ENCODE measurements at places on chromosomes 6 and 20.
A peak's percentile ranks its signal among the peaks of the same experiment; 100 is the strongest.

- DNase-seq: peak; percentile 49
Measured at GRCh38 chr20:13220194-13220903, 725 bp upstream of the ISM1 start.

GRCh38 chr6:25944688-25945574 lies 14.4 kb upstream of the SLC17A2 start:
- DNase-seq: no peak

DNA sequence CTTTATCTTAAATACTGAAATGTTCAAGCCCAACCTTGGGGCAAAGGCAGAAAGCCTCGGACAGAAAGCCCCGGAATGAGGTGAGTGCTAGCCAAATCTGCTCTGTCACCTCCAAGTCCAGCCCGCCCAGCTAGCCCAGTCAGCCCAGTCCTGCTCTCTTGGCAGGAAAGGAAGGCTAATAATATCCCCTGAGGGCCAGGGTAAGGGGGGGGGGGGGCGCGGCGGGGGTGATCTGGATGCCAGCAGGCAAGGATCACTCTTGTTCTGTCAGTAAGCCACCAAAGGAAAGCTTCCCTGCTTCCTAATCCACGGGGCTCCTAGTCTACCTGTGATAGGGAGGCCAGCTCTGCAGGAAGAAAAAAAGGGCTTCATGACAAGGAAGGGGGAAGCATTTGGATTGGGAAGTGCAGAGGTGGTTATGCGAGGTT lies 1.1 kb downstream of the NDRG3 start:
- DNase-seq: peak; percentile 75

DNA sequence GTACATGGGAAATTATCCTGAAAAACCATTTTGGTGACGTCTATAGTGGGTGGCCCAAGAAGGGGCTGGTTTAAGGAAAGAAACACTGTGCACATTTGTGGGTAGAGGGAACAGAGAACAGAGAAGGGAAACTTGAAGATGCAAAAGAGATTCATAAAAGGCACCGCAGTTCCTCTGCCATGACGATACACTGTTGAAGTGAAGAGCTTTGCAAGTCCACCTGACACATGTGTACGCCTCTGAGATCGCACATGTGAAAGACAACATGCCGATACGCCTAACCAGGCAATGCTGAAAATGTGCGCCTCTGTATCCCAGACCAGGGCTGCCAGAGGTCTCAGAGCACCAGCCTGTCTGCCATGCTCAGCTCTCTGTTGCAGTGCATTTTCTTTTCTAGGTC lies 180.9 kb downstream of the KIF16B start:
- no peak for DNase-seq

GRCh38 chr6:91281901-91282300 lies 695.0 kb upstream of the MAP3K7 start:
- DNase-seq: no peak

- peak; percentile 43 for DNase-seq
Measured at GRCh38 chr6:18118330-18118729, 4.1 kb downstream of the NHLRC1 start.

- DNase-seq: no peak
Measured at GRCh38 chr20:34193051-34193450, 48.2 kb upstream of the ASIP start.

DNA sequence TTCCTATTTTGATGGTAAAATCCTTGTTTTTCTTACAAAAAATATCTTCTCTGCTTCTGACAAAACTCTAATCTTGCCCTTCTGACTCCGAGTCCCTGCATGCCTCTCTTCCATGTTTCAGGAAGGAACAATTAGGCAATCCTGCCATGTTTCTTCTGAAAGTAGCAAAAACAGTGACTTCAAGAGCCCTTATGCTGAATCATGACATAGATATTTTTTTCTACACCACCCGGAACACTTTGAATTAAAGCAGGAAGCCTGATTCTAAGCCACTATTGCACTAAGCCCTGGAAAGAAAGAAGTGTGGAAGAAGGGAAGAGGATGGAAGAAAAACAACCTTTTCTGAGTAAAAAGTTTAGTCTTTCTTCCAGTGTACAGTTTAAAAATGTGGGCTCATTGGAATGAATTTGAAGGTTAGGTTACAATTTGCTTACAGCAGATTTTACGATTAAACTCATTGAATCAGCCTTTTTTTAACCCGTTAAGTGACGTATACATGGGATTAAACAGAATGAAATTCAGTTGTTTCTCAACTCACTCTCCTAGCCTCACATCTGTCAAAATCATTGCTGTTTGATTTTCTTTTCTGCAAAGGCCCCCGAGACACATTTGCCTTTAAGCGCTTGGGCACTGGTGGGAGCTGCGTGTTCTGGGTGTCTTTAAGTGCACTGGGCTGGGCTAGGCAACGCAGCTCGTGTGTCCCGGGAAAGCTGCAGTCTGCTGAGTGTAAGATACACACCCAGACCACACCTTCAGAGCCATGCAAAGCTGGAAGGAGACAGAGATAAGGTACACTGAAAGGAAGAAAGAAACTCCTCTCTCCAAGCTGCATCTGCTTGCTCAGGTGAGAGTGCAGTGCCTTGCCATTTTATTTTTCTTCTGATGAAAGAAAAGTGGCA lies 159.4 kb upstream of the CITED2 start:
- peak; percentile 52 for DNase-seq

- no peak for DNase-seq
Measured at GRCh38 chr6:122736616-122737015, 42.9 kb upstream of the FABP7 start.

DNA sequence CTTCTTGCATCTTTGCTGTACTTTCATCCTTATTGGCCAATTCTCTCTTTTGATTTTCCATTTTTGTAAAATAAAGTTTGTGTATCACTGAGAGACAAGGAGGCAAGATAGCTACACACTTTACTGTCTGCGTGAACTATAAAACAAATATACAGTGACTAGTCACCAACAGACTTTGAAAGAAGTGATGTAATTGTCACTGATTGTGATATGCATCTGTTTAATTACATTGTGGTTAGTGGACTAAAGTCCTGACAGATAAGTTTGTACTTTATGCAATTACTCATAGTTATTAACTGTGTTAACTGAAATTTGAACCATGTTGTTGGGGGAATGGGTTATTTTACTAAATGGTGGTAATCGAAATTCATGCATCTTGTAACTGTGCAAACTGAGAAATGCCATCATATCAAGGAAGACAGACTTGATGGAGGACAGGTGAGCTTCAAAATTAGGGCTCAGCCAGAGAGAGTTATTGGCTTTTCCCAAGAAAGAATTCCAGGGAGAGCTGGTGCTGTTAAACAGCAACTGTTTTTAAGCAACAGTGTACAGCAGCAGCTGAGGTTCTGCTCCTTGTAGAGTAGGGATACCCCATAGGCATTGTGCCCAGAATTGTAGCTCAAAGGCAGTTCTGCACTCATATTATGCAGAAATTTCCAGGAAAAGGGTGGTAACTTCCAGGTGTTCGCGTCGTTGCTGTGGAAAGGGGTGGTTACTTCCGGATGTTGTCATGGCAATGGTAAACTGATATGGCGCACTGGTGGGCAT lies 62.9 kb downstream of the EFHC1 start:
- no peak for DNase-seq

GRCh38 chr6:147071776-147072175 lies 132.4 kb upstream of the STXBP5 start:
- DNase-seq: no peak

DNA sequence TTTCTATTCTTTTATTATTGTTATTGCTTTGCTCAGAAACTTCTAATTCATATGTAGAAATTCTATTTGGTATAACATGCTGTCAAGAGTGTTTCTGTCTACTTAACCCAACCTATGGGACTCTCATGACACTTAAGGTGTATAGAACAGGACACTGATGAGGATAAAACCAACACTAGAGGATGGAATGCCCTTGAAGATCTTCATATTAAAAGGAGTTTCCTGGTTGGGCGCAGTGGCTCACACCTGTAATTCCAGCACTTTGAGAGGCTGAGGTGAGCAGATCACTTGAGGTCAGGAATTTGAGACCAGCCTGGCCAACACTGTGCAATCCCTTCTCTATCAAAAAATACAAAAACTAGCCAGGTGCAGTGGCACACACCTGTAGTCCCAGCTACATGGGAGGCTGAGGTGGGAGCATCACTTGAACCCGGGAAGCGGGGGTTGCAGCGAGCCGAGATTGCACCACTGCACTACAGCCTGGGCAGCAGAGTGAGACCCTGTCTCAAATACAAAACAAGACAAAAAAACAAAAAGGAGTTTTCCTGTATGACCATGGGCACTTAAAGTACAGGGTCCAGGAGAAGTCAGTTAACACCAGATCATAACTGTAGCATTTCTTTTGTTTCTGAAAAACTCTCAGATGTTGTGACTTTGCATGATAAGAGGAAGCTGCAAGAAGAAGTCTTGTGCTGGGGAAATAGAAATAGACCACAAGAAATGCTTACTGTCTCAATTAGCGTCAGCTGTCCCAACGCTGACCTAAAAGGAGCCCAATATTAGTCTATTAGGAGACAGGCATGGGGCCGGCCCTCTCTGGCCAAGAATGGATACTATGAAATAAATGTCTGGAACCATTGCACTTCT lies 38.9 kb upstream of the CD2AP start:
- DNase-seq: no peak

- peak; percentile 50 for DNase-seq
Measured at GRCh38 chr6:19478992-19479391, 358.2 kb upstream of the ID4 start.

DNA sequence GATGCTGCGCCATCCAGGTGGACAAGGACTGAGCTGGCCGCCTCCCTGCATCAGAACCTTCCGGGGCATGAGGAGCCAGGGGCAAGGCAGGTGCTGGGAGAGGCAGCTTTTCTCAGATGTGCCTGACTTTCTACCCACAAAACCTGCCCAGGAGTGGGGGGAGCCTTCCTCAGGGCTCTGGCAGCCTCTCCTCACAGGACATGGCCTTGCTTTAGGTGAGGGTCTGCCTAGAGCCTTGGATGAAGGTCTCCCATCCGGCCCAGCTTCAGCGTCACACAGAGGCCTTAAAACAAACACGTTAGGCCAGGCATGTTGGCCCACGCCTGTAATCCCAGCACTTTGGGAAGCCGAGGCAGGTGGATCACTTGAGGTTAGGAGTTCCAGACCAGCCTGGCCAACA lies 7.4 kb downstream of the BCAS4 start:
- no peak for DNase-seq

DNA sequence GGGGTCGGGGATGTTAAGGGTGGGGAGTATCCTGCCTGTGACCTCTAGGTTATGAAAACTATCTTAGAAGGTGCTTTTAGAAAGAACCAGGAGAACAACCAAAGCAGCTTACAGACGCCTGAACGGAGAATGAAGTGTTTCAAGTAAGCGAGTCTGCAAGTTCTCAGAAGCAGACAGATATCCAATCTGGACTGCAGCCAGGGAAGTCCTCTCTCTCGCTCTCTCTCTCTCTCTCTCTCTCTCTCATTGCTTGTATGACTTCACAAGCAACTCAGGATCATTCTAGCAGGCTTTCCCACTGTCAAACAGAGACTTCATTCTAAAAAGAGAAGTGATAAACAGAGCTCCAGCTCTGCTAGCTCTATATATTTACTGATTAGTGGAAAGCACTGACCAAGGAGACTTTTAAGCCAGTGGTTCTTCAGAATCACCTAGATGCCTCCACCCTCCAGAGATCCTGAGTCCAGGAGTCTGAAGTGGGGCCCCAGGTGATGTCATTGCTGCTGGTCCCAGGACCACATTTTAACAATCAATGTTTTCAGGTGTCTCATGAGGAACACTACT lies 6.0 kb downstream of the TCF21 start:
- no peak for DNase-seq

DNA sequence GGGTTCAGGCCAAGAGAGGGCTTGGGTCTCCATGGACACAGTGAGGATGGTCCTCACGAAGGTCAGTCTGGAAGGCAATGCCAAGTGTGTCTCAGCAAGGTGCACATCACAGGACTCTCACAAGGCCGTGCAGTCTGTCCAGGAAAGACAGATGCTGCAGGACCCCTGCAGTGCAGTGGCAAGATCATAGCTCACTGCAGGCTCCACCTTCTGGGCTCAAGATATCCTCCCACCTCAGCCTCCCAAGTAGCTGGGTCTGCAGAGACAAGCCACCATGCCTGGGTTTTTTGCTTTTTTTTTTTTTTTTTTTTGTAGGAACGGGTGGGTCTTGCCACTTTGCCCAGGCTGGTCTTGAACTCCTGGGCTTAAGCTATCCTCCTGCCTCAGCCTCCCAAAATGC lies 26.4 kb downstream of the ZMYND8 start:
- no peak for DNase-seq

DNA sequence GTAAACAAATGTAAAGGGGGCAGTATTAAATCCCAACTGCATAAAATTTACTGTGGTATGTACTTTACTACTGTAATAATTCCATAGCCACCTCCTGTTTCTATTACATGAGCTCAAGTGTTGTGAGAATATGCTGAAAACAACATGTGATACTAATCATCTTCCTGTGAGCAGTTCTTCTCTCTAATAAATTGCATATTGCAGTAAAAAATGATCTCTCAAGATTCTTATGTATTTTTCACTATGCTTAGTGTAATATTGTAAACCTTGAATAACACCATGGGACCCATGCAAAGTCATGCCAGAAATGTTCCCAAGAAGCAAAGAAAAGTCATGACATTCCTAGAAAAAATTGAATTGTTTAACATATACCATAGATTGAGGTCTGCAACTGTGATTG lies 133.0 kb upstream of the ATXN1 start:
- DNase-seq: no peak

- DNase-seq: no peak
Measured at GRCh38 chr6:105452924-105453756, 50.3 kb upstream of the PREP start.

DNA sequence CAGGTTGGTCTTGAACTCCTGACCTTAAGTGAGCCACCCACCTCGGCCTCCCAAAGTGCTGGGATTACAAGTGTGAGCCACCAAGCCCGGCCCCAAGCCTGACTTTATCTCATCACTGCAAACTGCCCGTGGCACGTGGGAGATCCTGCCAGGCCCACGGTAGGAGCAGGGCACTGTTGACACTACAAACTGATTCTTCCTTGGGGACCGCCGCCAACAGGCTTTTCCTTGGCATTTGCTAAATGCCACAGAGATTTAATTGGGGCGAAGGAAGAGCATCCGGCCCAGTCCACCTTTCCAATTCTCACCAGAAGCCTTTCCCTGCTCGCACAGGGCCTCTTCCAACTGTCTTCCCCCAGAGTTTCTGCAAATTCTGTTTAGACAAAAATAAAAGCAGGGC lies 11.0 kb downstream of the ATP9A start:
- DNase-seq: no peak

DNA sequence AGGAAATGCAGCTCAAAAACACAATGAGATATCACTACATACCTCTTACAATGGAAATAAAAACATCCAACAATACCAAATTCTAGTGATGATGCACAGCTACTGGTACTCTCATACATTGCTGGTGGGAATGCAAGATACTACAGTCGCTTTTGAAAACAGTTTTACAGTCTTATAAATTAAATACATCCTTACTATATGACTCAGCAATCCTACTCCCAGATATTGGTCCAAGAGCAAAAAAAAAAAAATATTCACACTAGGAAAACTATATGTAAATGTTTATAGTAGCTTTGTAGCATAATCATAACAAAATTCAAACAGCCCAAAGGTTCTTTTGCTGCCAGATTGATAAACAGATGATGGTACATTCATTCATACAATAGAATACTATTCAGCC lies 217.4 kb upstream of the FAM83B start:
- no peak for DNase-seq

- no peak for DNase-seq
Measured at GRCh38 chr6:112249489-112249888, 4.9 kb downstream of the LAMA4 start.

GRCh38 chr20:16580147-16580546 lies 6.9 kb upstream of the KIF16B start:
- peak; percentile 83 for DNase-seq

All from AG20443 (cell line).